Activated naive CD4-positive, alpha-beta T cell (primary cell): ENCODE measurements at places on chromosomes 11 and 22.

- DNase-seq = no peak
Measured at GRCh38 chr11:65389294-65389980, 3.0 kb downstream of the FRMD8 start.

DNA sequence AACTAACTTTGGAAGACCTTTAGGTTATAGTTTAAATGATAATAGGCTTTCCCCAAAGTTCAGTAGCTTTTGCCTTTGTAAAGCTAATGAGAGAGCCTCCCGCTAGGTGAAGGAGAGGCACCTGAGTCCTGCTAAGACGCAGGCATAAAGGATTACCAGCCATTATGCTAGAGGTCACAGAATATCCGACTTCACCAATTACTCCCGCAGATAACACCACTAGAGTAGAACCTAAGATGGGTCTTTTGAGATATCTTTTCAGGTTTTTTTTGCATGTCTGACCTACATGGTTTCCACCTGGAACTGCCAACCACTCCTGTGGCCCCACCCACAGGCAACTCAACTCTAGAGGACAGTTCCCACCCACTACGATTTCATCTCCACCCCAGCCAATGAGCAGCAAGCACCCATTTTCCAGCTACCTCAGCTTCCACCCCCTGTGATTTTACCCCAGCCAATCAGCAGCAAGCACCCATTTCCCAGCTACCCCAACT lies 314.3 kb downstream of the BRD1 start:
- DNase-seq = no peak

DNA sequence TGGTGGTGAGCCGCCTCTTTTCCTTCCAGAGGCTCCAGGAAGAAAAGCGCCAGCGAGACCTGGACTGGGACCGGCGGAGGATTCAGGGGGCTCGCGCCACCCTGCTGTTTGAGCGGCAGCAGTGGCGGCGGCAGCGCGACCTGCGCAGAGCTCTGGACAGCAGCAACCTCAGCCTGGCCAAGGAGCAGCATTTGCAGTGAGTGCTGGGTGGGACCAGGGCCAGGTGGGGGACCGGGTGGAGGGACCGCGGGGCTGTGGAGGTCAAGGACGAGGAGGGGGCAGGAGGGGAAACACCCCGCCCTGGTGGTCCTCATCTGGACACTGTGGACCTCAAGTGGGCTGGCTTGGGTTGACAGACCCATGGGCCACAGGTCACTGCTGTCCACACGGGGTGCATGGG lies 17.4 kb downstream of the RIBC2 start:
- DNase-seq = no peak

DNA sequence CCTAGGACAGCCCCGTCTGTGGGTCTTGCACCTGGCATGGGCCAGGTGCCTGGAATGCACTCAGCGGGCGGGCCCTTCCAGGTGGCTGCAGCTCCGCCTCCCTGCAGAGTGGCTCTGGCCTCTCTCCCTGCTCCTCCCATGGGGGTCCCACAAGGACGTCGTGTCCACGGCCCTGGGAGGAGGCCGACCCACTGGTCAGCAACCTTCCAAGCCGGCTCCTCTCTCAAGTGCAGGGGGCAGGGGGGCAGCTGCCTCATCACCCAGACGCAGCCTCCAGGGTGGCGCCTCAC lies 41.9 kb downstream of the CERK start:
- DNase-seq = no peak

DNA sequence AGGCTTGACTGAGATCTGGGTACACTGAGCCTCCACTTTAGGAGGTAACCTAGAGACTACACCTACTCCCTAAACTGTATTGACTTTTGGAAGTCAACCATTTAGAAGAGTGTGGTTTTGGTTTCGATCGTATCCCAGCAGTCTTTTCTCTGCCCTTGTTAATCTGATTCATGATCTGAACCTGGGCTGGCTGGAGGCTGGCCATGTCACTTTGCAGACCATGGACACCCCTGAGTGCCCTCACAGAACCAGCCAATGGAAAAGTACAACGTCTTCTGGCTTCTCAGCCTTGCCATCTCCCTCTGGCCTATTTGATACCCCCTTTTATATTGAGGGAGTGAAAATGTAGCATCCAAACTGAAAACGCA lies 10.8 kb downstream of the EHF start:
- DNase-seq = no peak

- DNase-seq = no peak
Measured at GRCh38 chr11:3203221-3204043, 15.2 kb downstream of the MRGPRG start.

DNA sequence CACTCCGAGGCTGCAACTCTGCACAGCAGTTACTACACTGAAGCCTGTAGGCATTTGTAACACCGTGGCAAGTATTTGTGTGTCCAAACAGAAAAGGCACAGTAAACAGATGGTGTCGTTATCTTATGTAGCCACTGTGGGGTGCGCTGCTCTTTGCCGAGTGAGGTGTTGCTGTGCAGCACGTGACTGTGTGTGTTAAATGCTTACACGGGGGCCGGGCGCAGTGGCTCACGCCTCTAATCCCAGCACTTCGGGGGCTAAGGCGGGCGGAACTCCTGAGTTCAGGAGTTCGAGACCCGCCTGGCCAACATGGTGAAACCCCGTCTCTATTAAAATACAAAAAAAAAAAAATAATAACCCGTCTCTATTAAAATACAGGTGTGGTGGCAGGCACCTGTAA lies 11.5 kb downstream of the ZBED4 start:
- no peak for DNase-seq

DNA sequence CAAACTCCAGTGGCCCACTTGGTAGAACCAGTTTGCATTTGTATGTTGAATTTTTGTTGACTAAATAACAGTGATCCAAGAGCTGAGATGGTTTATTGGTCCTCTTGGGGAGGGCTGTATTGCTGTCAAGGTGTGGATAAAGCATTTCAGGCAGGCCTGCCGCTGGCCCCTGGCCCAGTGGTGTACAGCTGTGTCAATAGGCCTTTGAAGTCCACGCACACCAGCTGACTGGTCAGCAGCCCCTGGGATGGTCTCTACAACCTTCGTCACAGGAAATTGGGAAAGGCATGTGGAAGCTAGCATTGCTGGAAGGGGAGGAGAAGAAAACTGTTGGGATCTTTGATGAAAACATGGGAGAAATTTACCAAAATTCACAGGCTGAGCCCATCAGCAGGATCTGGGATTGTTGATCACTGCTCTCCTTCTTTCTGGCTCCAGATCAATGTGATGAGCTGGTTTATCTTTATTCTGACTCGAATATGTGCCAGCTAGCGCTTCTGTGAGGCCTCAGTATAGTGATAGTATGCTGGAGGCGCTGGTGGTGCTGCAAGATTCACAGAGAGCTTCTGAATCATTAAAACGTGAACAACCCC lies 12.5 kb upstream of the E2F8 start:
- no peak for DNase-seq

DNA sequence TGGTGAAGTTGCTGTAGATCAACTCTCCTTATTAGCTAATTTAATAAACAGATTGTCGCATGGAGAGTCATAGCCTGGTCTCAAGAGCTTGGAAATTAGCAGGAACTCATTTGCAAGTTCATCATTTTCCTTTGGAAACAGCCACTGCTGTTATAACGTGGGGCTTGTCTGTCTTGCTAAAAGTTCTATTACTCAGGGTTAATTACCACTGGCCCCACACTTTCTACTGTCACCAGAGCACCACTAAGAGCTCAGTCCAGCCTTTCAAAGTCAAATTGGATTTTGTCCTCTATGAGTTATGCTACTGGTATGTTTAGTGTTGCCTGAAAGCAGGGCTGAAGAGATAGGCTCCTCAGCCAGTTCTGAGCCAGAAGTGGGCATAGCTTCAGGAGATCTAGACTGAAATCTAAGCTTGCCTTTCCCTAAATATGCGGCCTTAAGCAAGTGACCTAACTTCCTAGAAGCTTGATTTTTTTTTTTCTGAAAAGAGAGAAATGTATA lies 292.2 kb downstream of the INSC start:
- DNase-seq = no peak

DNA sequence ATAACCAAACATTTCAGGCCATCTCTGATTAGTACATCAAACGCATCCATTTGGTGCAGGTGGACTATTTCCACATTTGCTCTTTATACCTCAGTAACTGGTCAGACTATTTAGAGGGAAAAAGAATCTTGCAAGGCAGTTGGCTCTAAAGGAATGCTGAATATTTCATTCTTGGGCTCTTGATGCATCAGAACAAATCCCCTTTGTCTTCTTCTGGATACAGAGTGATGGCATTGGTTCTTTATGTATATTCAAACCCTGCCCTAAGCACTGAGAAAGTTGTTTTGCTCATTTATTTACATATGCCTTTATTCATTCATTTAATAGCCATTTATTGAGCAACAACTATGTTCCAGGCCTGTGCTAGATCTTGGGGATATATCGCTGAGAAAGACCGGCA lies 31.1 kb upstream of the RAB30 start:
- DNase-seq = no peak

GRCh38 chr11:34583818-34584217 lies 37.1 kb upstream of the EHF start:
- DNase-seq = no peak

DNA sequence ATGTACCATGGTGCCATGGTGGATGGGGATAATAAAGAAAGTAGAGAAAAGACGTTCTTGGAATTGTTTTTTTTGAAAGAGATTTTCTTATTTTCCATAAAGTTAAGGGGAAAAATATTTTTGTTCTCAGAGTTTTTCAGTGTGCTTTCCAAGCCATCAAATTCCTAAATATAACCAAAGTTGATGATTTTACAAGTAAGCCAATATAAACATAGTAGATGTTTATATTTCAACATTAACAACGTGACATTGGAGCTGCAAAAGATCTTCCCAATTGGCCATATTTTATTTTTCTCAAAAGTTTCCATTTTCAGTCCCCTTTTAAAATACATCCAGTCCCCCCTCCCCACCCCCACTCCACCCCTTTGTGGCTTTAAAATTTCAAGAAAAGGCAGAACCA lies 80.9 kb upstream of the PICALM start:
- DNase-seq = no peak

DNA sequence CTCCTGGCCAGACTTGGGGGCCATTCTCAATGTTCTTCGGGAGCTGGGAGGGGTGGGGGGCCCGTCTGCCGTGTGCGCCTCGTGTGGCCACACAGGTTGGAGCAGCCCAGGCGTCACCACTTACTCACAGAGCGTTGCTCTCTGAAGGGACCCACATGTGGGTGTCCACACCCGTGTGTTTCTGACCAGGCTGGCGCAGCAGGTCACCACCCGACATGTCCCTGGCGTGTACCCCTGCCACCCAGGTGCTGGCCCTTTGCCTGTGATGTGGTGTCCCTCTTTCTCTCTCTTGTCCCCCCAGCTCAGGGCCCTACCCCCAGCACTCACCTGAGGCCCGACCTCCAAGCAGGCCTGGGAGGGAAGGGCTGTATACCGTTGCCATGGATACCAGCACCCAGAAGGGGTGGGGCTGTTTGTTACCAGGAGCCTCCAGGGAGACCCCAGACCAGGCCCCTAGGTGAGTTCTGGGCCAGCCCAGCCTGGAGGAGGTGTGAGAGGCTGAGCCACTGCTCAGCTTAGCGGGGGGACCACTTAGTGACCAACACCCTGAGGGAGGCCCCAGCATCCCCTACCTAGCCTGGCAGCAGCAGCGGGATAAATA lies 1.4 kb downstream of the LMNTD2 start:
- no peak for DNase-seq

DNA sequence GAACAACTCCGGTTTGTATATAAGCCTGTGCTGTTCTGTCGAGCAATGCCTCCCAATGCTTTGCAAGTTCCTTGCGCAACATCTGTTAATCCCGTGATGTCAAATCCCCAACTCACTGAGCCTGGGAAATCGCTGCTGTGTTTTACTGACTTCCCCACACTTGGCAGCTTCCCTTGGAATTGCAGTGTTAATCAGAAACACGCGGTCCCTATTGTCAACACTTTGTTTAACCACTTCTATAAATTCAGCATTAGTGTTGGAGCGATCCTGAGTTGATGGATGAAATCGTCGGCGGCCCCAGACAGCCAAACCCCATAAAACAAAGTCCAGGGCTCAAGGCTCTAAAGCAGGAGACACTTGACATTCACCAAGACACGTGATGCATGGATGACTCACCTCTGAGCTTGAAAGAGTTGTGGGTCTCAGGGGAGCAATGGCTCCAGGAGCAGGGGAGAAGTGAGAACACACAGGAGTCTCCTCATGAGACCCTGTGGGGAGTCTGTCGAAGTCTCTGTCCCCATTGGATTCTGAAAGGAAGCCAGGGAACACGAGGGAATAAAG lies 555.3 kb downstream of the MIAT start:
- DNase-seq = no peak

- no peak for DNase-seq
Measured at GRCh38 chr22:40182231-40182835, 4.6 kb downstream of the TNRC6B start.

- no peak for DNase-seq
Measured at GRCh38 chr22:37897807-37898206, 8.3 kb upstream of the MICALL1 start.

DNA sequence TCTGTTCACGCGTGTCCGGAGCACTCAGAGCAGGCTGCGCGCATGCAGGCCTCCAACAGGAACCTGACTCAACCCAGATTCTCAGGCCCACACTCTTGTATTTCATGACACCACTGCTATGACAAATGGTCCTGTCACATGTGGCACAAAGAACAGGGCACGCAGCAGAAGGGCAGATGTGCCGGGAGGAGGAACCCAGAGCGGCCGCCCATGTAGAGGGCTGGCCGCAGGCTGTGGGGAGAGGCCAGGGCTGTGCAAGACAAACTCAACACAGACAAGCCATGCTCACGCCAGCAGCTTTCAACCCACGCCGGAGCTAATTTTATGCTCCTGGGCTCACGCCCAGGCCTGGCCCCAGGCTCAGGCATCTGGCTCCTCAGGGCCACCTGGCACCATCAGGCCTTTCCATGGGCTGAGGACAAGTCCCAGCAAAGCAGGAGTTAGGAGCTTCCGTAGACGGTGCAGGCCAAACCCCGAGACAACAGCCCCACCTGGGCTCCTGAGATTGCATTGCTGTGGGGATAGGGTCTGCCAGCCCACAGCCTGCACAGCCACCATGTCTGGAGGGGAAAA lies 40.0 kb downstream of the DUSP8 start:
- no peak for DNase-seq

DNA sequence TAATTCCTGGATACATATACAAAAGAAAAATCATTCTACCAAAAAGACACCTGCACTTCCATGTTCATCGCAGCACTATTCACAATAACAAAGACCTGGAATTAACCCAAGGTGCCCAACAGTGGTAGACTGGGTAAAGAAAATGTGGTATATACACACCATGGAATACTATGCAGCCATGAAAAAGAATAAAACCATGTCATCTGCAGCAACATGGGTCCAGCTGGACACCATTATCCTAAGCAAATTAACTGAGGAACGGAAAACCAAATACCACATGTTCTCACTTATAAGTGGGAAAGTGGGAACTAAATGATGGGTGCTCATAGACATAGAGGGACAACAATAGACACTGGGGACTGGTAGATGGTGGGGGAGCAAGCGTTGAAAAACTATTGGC lies 4.5 kb downstream of the TRPM5 start:
- DNase-seq = no peak
